ENCODE measurements at places on chromosomes 5 and 9. TPM values are rescaled to one million over a fixed set of nuclear protein-coding genes. Genes with fewer than 3 reads are reported as not detected.

The TPRN gene
- 32.0 TPM for total RNA-seq

The PCDHGB7 gene
- total RNA-seq = 6.8 TPM

The LECT2 gene
- not detected for total RNA-seq

The C9orf50 gene
- not detected for total RNA-seq

The ECSCR gene
- total RNA-seq = 1.6 TPM

The SLC4A9 gene
- not detected for total RNA-seq

The TLN1 gene
- total RNA-seq = 102 TPM

The INSL4 gene
- not detected for total RNA-seq

The F12 gene
- 3.5 TPM for total RNA-seq

The TMEM174 gene
- not detected for total RNA-seq

The MEGF10 gene
- total RNA-seq = 36.5 TPM

The ZER1 gene
- 24.2 TPM for total RNA-seq

The NEUROG1 gene
- total RNA-seq = not detected

The LIFR gene
- 7.8 TPM for total RNA-seq

The KCNMB1 gene
- 0.22 TPM for total RNA-seq

The PCDH12 gene
- not detected for total RNA-seq

The PLPPR1 gene
- 1.8 TPM for total RNA-seq

The LRRC14B gene
- not detected for total RNA-seq

The MSANTD3 gene
- total RNA-seq = 35.7 TPM

The ARL14EPL gene
- total RNA-seq = not detected

The BAAT gene
- 0.15 TPM for total RNA-seq

The PCDHB4 gene
- total RNA-seq = 1.6 TPM

The AGTPBP1 gene
- 53.3 TPM for total RNA-seq

The OR1B1 gene
- total RNA-seq = not detected

The HK3 gene
- not detected for total RNA-seq

The CRB2 gene
- total RNA-seq = 2.9 TPM

The WDR38 gene
- total RNA-seq = not detected

The OR13D1 gene
- total RNA-seq = not detected

The HAVCR2 gene
- total RNA-seq = not detected

The ORM2 gene
- total RNA-seq = 1.4 TPM

The PCDHB10 gene
- 1.5 TPM for total RNA-seq

The DNAJC21 gene
- 50.4 TPM for total RNA-seq

The PIP5K1B gene
- total RNA-seq = 1.7 TPM

The TMEM252 gene
- not detected for total RNA-seq

The ACSL6 gene
- 1.6 TPM for total RNA-seq

The LRRC19 gene
- not detected for total RNA-seq

The WNT8A gene
- 0.26 TPM for total RNA-seq

The FBP2 gene
- total RNA-seq = not detected

Measured in H9 (cell line).